A549 treated with CpdA at 1 μM for 4 hours (cell line): ENCODE measurements at places on chromosomes 2 and 18. TPM values are rescaled to one million over a fixed set of nuclear protein-coding genes. Genes with fewer than 3 reads are reported as not detected.

Gene MYCN
- total RNA-seq: not detected in 5 replicates

Gene CCDC178
- total RNA-seq: not detected in 5 replicates

Gene ERCC3
- total RNA-seq: 48.0 to 52.0 TPM (median 50.2 TPM) in 5 replicates

Gene EN1
- 0.60 to 1.1 TPM (median 0.94 TPM) in 5 replicates for total RNA-seq

Gene PCARE
- not detected in 5 replicates for total RNA-seq

Gene OBSL1
- 19.6 to 26.1 TPM (median 22.5 TPM) in 5 replicates for total RNA-seq

Gene SP3
- 34.7 to 56.4 TPM (median 43.4 TPM) in 5 replicates for total RNA-seq

Gene TMEM163
- total RNA-seq: 0.07 to 0.12 TPM (median 0.07 TPM) in 3 of 5 replicates, not detected in the others

Gene CPLX4
- not detected in 5 replicates for total RNA-seq

Gene UCN
- total RNA-seq: 0.96 to 2.3 TPM (median 1.5 TPM) in 5 replicates

Gene AQP12A
- total RNA-seq: not detected in 5 replicates

Gene GKN2
- 2.6 to 3.8 TPM (median 3.4 TPM) in 5 replicates for total RNA-seq

Gene THSD7B
- not detected in 5 replicates for total RNA-seq

Gene FOXD4L1
- total RNA-seq: 0.30 to 0.69 TPM (median 0.45 TPM) in 5 replicates

Gene SDC1
- 161 to 205 TPM (median 186 TPM) in 5 replicates for total RNA-seq

Gene NYAP2
- total RNA-seq: 0.02 TPM in 1 of 5 replicates, not detected in the others

Gene IRS1
- 16.0 to 19.6 TPM (median 17.0 TPM) in 5 replicates for total RNA-seq
